Glomerular endothelial cell (primary cell): ENCODE measurements at places on chromosomes 1 and 21. TPM values are rescaled to one million over a fixed set of nuclear protein-coding genes. Genes with fewer than 3 reads are reported as not detected.

Gene KLHDC7A
- total RNA-seq = 0.15 TPM in 1 of 2 replicates, not detected in the other

Gene IKBKE
- total RNA-seq = 12.3 and 14.7 TPM in 2 replicates

Gene OR2L8
- not detected in 2 replicates for total RNA-seq

Gene RAB7B
- 0.63 TPM in 1 of 2 replicates, not detected in the other for total RNA-seq

Gene KRTAP6-3
- not detected in 2 replicates for total RNA-seq

Gene ETV3L
- total RNA-seq = not detected in 2 replicates

Gene FABP3
- total RNA-seq = 9.3 TPM in 1 of 2 replicates, not detected in the other

Gene LCA5L
- total RNA-seq = 0.53 and 2.0 TPM in 2 replicates

Gene NFIA
- 6.2 and 18.4 TPM in 2 replicates for total RNA-seq

Gene SLAMF6
- not detected in 2 replicates for total RNA-seq

Gene NBPF4
- total RNA-seq = not detected in 2 replicates

Gene LCK
- 0.35 and 1.1 TPM in 2 replicates for total RNA-seq

Gene LCE1A
- total RNA-seq = not detected in 2 replicates

DNA sequence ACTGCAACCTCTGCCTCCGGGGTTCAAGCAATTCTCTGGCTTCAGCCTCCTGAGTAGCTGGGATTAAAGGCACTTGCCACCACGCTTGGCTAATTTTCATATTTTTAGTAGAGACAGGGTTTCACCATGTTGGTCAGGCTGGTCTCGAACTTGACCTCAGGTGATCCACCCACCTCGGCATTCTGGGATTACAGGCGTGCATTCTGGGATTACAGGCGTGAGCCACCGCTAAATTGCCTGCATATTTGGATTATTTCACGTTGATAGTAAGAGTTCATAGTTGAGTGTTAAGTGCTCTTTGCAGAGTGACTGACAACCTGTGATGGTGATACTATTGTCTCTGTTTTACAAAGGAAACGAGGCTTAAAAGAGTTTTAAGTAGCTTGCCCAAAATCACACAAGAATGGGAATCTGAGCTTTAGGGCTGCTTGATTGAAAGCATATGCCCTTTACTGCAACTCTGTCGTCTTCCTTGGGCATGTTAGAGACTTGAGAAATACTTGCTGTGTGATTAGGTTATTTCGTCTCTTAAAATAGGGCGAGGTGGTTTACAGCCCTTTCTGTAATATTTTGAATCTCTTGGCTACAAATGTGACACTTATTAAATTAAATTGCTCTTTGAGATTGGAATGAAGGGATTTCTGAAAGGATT lies 12.4 kb downstream of the CDC42 start:
- DNase-seq = no peak

- DNase-seq = no peak
Measured at GRCh38 chr1:48649880-48650279, 126.8 kb downstream of the BEND5 start.

DNA sequence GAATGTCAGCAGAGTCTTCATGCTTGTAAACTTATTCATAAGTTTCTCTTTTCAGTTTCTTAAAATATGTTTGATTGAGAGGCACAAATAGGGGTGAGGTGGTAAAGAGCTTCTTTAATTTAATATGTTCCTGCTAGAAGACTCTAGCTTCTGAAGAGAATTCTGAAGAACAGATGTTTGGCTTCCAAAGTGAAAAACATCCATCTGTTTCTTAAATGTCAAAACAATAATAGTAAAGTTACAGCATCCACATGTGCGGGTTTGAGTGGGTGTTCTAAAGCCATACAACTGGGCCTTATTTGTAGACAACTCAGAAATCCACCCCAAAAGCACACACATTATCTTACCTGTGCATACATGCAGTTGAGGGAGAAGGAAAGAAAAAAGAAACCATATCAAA lies 144.0 kb upstream of the ADGRL4 start:
- no peak for DNase-seq

GRCh38 chr1:117205368-117205767 lies 5.4 kb downstream of the VTCN1 start:
- DNase-seq = no peak

DNA sequence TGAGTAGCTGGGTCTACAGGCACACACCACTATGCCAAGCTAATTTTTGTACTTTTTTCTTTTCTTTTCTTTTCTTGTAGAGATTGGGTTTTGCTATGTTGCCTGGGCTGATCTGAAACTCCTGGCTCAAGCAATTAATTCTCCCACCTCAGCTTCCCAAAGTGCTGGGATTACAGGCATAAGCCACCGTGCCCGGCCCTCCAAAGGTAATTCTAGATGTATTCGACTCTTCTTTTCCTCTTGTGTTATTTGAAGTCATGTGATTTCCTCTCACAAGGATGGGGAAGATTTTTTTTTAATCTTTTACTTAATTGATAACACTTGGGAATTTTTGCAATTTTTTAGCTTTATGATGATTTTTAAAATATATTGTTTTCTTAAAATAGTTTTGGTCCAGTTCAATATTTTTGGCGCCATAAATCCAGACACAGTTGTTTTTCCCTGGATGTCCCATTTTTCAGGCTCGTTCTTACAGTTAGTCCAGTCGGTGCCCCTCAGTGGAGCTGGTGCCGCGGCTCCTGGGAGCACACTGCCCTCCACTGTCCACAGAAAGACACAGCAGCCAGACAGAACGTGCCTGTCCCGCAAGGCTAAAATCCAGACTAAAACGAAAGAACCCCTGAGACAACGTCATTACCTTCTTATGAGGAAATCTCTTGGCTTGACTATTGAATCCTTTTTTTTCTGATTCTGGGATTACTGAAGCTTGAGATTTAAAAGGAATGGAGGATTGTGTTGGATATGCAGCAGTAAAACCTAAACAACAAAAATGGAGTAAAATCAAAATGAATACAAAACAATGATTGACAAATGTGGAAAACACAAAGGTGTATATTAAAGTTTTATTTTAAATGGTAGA lies 22.4 kb downstream of the STPG1 start:
- DNase-seq = peak; percentile 65

GRCh38 chr1:65083263-65083896 lies 64.6 kb upstream of the AK4 start:
- DNase-seq = no peak

GRCh38 chr1:155005076-155006011 lies 2.7 kb downstream of the ZBTB7B start:
- DNase-seq = no peak

GRCh38 chr1:6465461-6466005 lies 440 bp downstream of the TNFRSF25 start:
- DNase-seq = no peak

DNA sequence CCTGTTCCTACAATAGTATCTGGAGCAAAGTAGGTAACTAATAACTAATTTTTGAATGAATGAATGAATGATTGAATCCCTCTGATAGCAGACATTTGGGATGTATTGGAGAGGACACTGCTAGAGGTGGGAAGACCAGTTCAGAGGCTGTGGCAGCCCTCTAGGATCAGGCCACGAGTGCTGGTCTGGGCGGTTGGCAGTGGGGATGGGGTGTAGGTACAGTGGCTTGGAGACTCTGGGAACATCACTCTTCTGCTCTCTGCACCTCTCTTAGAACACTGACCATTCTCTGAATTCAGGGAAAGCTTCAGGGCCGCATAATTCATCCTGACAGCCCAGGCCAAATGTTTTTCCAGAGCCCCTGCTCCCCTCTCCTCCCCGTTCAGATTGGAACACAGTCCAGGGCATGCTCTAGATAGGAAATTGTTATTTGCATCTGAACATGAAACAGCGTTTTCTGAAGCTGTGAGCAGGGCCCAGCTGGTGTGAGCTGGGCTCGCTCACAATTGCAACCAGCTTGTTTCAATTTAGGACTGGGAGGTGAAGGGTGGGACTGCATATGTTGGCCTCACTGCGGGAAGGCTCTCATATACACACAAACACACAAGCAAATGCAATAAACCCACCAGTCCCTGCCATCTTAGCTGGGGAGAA lies 253.1 kb upstream of the USP24 start:
- DNase-seq = no peak

- DNase-seq = no peak
Measured at GRCh38 chr1:29508458-29509107, 272.3 kb downstream of the PTPRU start.

GRCh38 chr1:99598738-99599411 lies 47.0 kb upstream of the PALMD start:
- DNase-seq = no peak

DNA sequence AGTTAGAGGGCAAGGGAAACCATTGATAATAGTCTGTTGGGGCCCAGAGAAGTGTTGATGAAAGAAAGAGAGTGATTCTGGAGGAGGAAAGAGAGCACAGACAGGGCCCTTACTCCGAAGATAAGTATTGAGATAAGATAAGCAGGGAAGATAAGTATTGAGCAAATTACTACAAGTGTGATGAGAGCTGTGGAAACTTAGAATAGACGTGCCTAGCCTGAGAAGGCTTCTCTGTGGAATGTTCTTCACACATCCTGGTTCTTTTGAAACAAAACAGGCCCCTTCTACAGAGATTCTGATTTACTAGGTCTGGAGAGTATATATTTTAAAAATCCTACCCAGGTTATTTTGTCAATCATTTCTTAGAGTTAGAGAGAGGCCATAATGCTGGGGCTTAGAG lies 26.4 kb downstream of the FNBP1L start:
- no peak for DNase-seq

DNA sequence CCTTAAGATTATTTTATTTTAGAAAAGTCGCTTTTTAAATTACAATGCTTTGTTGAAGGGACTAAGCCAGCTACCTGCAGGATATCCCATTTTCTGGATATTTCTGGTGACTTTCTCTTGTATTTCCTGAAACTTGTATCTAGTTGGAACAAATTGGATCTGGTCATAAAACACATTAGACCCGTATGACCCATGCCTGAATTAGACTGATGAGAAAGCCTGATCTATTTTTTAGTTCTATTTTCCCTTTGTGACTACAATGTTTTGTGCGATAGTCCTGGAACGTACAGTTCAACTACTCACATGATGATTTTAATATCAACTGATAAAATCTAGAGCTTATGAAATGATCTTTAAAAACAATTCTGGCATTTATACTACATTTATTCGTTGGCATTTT lies 151.8 kb downstream of the RHOU start:
- no peak for DNase-seq

DNA sequence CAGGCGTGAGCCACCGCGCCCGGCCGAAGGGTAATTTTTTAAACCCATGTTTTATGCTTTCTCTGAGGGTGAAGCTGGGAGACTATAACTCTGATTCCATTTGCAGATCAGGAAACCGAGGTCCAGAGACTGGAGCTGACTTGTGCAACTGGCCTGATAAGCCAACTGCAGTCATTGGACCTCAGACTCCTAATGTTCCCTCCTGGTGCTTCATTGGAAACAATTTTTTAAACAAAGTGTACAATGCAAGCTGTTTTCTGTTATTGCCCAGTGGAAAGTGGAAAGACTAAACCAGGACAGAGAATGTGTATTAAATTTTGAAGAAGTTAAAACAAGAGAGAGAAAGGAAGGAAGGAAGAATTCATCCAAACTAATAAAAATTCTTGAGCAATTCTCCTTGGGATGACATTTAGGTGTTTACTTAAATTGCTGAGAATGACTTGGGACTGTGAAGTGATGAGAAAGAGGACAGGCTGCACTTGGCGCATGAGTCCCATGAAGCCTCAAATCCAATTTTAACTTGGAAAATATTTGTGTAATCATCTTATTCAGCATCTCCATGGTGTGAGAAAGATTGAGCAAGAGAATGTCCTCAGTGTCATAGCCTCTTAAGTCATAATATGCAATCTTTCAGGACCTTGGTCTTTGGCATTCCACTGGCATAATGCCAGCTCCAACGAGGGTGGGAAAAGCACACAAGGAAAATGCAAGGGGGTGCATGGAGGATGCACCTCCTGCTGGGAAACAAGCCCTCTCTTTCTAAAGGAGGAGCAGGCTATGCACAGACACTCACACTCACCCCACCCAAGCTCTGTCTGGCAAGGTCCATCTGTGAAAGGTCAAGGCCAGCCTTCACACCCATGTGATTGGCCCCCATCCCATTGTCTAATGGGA lies 342.0 kb downstream of the SIPA1L2 start:
- DNase-seq = no peak

DNA sequence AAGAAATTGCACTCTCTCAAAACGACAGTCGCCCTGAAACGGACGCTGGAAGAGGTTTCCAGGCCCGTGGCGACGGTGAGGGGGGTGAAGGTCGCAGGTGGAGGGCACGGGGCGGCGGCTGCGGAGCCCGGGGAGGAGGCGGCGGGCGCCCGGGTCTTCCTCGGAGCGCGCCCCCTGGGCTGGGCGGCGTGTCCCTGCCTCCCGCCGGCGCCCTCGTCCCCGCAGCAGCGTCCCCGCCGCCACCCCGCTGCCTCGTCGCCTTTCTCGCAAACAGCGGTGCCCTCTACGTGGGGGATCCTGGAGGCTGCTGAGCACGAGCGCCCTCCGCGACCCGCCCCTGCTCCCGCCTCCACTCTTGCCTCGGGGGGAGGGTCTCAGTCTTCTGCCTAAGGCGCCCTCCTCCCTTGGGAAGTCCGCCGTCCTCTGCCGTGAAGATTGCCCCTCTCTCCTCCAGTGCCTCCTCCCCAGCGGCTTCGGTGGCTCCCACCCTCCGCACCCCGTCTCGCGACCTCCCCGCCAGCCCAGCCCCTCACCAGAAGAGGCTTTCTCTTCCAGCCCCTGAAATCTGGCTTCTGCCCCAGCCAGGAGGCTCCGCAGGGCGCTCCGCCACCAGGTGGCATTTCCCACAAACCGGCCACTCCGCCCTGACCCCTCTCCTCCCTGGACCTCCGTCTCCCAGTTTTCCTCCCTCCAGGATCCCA lies 227.4 kb downstream of the SDCCAG8 start:
- DNase-seq = no peak

- no peak for DNase-seq
Measured at GRCh38 chr1:84692391-84692790, 2.1 kb upstream of the SSX2IP start.

DNA sequence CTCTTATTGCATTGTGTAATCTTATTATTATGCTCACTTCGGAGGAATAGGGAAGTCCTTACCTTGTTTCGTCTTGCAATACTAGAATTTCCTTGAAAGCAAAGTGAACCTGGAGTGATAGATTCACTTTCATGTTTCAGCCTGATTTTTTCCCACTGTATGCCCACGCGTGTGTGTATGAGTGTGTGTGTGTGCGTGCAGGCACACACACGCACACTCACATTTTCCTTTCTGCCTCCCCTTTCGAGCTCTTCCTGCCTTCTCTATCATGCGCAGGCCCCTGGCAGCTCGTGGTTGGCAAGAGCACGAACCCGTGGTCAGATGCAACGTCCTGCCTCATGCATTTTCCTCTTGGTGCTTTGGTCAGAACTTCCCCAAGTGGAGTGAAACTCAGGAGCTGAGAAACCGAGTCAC lies at the start of gene GCSAML:
Gene GCSAML (plus strand): TSS at position 366 of the 414 bp plus-strand sequence. CDS start 58 bp downstream, outside the sequence.
- no peak for DNase-seq
